ENCODE measurements at places on chromosomes 7 and 10.

DNA sequence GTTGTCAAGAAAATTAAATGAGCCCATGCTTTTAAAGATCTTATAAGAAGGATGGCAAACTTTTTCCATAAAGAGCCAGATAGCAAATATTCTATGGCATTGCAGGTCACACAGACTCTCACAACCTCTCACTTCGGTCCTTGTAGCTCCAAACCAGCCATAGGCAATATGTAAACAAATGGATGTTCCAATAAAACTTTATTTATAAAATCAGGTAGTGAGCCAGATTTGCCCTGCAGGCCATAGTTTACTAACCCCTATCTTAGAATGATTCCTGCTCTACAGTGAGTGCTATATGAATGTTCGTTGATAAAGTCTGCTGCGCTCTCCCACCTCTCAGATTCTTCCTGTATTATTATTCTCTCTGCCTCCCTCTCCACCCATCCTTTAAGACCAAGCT, 177.7 kb downstream of the KCNMA1 start:
- DNase-seq, result no peak

DNA sequence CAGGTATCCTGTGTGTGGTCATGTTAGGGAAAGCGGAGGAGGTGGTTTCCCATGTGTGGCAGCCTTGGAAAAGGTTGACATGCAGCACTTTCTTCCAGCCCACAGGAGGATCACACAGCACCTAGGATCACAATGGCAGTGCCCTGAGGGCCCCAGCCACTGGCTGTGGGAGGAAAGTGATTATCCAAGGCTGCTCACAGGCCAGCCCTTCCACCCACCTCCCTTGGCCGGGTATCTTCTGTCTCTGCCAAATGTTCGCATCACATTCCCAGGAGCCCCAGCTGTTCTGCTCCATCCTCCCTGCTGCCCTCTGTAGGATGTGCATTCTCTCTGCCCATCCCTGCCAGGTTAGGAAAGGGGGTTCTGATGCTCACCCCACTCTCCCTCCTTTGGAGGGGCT, 2.5 kb upstream of the MLXIPL start:
- peak; percentile 18 for DNase-seq

DNA sequence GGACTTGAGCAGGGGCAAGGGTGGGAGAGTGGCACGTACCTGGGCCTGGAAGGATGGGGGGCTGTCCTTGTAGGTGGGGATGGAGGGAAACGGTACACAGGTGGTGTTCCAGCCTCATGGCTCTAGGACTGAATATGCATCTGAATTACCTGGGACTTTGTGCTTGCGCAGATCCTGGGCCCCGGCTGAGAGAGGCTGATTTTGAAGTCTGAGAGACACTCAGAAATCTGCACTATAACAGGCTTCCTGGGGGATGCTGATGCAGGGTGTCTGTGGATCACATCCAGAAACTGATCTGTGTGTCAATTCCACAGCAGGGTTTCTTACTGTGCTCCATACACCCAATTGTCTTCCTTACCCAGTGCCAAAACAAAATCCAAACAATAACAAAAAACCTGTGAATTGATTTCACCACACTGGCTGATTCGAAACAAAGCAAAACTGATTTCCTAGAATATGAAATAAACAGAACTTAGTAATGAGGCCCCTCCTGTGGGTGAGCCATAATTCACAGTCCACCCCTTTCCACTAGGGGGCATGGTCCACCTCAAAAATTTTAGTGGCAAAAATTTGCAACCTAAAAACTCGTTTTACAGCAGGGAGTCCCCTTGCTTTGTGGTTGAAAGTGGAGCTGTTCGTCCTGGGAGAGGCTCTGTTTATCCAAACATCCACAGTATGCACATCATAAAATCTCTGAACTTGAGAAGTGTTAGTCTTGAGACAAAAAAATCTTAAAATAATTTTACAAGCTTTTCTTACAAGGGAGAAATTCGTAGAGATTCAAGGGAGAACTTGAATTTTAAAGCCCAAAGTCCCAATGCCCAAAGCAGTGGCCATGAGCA, 32.0 kb upstream of the PLEKHA1 start:
- DNase-seq, result peak; percentile 53

DNA sequence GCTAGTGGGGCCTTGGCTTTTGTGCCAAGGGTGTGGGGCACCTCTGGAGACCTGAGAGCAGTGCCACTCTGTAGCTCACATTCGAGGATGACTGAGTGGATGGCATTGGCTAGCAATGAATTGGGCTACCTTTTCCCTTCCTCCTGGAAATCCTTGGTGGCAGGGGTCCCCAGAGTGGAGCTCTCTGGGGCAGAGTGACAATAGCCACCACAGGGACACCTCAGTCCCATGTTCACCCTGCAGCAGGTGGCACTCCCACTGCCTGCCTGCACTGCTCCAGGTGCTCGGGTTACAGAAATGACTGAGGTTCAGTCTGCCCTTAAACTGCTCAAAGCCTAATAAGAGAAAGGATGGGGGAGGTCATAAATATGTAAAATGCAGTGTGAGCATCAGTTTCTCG, 17.8 kb downstream of the BTBD16 start:
- no peak for DNase-seq

DNA sequence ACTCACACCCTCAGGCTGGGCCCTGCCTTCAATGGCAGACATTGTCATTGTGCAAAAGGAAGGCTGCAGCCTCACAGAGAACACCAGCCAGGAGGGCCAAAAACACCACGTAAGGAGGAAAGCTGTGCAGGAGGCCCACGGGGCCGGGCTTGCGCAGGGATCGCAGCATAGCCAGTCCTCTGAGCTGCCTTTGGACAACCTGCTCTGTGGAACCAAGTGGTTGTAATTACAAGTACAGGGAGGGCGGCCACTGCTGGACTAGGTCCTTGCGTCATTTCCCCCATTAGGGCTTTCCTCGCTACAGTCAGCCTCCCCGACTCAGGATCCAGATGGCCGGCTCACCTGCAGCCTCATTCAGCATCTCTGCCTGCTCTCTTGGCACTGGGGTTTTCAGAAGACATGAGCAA, 66.9 kb downstream of the FAM53B start:
- peak; percentile 44 for DNase-seq
